ENCODE measurements at places on chromosomes 3 and 15. TPM values are rescaled to one million over a fixed set of nuclear protein-coding genes. Genes with fewer than 3 reads are reported as not detected.

DNA sequence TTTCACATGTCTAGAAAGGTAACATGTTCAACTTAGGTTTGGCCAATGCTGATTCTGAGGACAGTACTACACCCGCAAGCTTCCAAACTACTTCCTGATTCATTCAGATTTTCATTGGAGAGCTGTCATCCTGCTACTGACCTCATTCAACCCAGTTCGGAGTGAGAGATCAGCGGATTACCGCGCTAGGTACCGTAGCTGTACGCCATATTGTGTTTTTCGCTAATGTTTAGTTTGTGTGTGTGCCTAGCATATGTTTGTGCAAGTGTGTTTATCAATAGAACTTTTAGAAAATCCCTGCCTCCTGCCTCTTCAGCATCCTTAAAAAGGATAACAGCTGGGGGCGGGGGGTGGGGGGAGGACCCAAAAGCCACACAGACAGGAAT lies 1.1 kb downstream of the ZBTB20 start:
- DNase-seq, result peak; percentile 52

DNA sequence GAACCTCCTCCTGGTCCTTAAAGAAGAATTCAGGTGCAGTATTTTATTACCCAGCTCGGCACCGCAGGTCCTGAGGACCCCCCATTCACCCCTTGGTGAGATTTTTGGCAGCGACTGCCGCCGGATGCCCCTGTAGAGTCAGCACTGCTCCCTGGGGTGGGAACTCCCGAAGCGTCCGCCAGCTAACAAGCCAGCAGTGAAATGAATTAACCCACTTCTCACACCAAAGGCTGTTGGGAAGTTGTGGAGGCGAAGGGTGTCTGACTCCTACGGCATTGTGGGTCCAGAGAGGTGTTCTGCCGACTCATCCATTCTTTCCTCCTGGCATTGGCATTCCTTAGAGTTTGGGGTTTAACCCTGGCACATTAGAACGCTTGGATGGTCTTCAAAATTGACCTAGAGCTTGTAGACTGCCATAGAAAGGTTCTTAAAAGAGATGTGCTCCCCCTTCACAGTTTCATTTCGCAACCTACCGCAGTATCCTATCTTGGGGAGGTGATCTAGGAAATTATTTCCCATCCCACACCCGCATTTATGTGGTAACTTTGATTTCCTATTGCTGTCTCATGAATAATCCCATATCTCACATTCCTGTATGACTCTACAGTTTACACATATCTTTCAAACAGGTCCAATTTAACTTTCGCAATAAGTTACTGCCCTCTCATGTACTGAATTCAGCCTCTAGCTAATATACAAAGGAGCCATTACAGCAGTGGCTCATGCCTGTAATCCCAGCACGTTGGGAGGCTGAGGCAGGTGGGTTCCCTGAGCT lies 879 bp upstream of the EIF5A2 start:
- DNase-seq, result no peak

The SHC4 gene
- 0.55 TPM for total RNA-seq

The CRABP1 gene
- total RNA-seq, result not detected

DNA sequence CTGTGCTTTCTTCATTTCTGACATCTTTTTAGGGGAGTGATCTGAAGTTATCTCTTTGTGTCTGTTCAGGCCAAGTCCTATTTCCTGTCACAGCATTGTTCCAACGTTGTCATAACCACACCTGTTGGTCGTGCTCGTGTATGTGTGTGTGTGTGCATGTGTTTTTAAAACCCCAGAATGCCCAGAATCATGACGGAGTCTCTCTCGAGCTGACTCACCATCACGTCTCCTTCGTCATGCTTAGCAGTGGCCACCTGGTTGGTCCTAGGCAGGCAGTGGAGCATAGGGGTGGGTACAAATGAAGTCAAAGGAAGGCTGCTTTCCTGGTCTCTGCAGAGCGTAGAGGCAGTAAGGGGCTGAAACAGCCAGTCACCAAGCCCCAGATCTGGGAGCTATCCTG lies 126.8 kb upstream of the ABHD17C start:
- no peak for DNase-seq

GRCh38 chr3:141082064-141082463 lies 30.9 kb downstream of the SPSB4 start:
- no peak for DNase-seq

The XYLB gene
- total RNA-seq, result 19.3 TPM

DNA sequence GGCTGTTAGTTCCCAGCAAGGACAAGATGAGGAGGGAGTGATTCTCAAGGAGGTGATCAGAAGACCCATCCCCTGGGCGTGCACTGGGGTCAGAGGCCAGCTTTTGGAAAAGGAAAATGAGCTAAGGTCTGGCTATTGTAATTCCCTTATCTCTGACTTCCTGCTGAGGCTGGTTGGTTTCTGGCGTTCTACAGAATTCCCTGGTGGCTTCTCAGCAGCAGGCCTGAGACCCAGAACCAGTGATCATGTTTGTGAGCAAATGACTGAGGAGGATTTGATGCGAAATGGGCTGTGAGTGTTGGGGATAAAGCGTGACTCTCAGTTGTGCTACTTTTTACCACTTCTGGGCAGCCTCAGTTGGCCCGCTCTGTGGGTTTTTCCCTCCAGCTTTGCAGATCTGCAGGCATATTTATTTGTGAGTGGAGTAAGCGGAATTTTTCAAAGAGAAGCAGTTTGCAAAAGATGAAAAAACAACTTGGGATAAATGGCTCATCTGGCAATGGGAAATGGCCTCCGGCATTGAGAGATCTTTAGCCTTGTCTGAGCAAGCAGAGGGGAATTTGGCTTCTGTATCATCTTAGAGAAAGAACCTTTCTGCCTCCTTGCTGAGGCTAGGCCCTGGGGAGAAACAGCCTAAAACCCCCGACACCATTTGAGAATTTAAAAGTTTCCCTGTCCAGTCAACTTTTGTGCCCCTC lies 102.7 kb downstream of the SLCO3A1 start:
- DNase-seq, result no peak

The NPAP1 gene
- 2.2 TPM for total RNA-seq

- DNase-seq, result no peak
These were observed 105.1 kb downstream of the OXSM start for GRCh38 chr3:25895031-25895430.

The MESP2 gene
- not detected for total RNA-seq

DNA sequence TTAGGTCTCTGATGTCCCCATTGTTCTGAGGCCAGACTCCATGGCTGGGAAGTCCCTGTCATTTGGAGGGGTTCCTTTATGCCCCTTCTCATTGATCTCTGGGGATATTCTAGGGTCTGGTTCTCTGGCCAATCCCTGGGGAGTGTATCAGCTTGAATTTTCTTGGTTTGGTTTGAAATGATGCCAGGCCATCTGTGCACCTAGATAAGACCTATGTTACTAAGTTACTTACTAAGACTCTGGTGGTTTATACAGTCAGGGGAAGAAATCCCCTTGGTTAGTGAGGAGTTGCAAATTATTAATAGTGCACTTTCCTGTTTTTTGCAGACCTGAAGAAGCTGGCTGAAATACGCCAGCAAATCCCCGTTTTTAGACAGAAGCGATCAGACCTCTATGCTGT lies 20.3 kb downstream of the NIT2 start:
- DNase-seq, result no peak

- no peak for DNase-seq
These were observed 235.4 kb downstream of the PDCD6IP start for GRCh38 chr3:34033839-34034238.

DNA sequence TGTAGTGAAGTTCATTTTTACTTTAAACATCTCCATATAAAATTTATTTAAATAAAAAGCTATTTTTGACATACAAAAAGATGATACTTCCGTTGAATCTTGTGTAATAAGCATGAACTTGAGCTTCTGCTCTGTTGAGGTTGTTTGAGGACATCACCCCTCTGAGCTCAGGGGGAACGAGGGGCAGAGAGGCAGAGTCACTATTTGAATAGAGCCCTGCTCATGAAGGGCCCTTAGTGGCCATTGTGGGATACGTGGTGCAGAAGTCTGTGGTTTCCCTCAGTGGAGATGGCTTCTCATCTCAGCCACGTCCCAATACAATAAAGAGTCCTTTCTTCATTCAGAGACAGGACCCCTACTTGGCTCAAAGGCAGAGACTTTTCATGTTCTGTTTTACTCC lies 10.6 kb downstream of the CEMIP start:
- no peak for DNase-seq

GRCh38 chr3:141812586-141812985 lies 49.4 kb downstream of the GRK7 start:
- no peak for DNase-seq

DNA sequence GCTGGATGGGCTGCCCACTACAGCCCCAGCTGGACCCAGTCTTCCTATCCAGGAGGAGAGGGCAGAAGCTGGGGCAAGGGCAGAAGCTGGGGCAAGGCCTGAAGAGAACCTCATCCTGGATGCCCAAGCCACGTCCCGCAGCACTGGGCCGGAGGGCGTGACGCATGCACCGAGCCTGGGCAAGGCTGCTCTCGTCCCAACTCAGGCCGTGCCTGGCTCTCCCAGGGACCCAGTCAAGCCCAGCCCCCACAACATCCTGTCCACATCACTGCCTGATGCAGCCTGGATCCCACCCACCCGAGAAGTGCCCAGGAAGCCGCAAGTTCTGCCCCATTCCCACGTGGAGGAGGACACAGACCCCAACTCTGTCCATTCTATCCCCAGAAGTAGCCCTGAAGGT lies 22.3 kb downstream of the FBLN2 start:
- DNase-seq, result no peak

DNA sequence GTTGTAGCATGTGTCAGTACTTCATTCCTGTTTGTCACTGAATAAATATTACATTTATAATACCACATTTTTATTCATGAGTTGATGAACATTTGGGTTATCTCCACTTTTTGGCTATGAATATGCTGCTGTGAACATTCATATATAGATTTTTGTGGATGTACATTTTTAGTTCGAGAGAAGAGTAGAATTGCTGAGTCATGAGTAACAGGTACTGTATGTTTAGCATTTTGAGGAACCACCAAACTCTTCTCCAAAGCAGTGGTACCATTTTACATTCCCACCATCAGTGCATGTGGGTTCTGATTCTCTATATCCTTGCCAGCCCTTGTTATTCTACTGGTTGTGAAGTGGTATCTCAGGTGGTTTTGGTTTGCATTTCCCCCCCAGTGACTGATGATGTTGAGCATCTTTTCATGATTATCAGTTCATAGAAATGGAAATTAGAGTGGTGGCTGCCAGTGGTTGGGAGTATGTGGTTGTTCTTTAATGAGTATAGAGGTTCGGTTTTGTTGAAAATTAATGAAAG lies 59.6 kb downstream of the CCDC66 start:
- DNase-seq, result no peak

The GOLGA6A gene
- not detected for total RNA-seq

DNA sequence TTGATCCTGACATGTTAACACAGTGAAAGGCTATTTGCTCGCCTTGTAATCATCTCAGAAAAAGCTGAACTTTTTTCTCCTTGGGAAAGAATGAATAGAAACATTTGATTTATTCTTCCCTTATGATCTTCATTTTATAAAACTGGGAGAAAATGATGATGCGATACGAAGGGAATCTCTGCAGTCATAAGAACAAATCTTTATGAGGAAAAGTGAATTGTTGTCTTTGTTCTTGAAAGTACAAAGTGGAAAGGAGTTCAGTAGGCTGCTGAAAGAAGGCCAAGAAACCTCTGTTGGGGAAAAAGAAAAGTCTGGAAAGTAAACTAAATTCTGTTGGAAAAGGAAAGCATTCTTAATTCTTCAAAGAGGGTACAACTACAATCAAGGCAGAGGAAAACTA lies 248.8 kb downstream of the NSUN3 start:
- no peak for DNase-seq

DNA sequence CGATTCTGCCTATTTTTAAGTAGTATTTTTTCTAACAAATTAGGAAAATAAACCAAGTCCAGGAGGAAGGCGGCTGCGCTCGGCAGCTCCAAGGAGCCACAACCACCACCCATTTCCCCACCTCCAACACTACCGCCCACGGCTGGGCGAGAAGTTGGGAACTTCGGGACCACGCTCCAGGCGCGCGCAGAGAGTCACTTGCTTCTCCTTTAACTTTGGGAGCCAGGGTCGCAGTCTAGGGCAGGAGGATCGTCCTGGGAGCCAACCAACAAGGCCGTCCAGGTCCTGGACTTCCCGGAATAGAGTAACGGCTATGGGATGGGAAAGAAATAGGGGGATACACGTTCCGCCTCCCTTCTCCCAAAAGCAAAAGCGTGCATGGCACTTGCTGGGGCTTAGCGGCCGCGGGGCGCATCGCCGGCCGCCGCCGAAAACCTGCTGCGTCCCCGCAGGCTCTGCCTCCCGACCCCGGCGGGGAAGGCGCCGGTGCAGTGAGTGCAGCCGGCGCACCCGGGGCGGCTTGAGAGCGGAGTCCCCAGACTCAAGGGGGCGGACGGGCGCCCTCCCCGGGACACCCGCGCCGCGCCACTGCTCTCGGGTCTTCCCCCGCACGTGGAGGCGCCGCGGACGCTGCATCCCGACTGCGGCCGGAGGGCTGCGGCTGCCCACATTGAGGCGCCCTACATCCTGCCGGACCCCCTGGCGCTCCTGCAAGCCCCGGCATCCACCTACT lies 699 bp downstream of the MEGF11 start:
- no peak for DNase-seq

- no peak for DNase-seq
These were observed 3.0 kb upstream of the RYK start for GRCh38 chr3:134253475-134254226.

DNA sequence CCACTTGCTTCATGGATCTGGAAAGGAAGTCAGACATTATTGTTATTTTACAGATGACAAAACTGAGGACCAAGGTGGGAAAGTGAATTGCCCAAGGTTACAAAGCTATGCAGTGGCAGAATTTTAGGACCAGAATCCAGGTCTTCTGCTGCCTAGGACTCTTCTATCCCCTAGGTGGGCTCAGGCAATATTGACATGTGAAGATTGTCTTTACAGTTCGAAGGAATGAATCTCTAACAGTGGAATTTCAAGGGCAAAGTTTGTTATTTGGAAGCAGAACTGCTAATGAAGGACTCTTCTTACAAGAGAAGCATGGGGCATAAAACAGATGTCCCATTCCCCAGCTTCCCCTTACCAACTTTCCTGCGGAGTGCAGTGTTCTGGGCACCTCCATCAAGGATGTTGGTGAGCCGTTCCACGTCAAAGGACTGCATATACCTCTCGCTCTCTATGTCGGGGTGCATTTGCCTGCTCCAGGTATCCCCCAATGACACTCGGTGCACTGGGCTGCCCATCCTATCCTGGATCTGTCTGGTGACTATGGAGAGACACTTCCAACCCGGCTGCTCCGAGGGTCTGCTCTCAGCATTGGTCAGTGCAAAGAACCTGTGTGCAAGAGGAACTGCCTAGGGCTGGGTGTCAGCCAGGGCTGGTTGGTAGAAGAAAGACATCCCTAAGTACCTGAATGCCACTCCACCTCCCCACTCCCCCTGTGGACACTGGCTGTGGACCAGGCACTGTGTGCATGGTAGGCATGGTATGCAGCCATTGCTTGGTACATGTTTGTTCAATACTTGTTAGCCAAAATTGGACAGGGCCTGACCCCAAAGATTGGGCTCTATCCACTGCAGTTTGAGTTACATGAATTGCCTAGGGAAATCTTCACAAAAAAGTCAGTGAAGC lies 2.1 kb downstream of the ACOX2 start:
- DNase-seq, result no peak

The TGM5 gene
- 0.91 TPM for total RNA-seq

GRCh38 chr3:156352728-156353127 lies 202.2 kb downstream of the SSR3 start:
- no peak for DNase-seq

All from ureter (tissue), 1 donor.